ENCODE measurements at places on chromosomes 1 and 21. TPM values are rescaled to one million over a fixed set of nuclear protein-coding genes. Genes with fewer than 3 reads are reported as not detected.
A peak's percentile ranks its signal among the peaks of the same experiment; 100 is the strongest.

The NT5C1A gene
- total RNA-seq = not detected

The SLC25A33 gene
- total RNA-seq = 4.7 TPM

The IL6R gene
- total RNA-seq = 17.3 TPM

The ADGRL2 gene
- total RNA-seq = not detected

The CACHD1 gene
- total RNA-seq = 2.9 TPM

The TRNP1 gene
- 0.20 TPM for total RNA-seq

The PTPRU gene
- 0.38 TPM for total RNA-seq

The SLC44A3 gene
- total RNA-seq = not detected

The KCNN3 gene
- 0.25 TPM for total RNA-seq

The RGS8 gene
- not detected for total RNA-seq

The GORAB gene
- total RNA-seq = 9.5 TPM

- H3K27me3 ChIP-seq = peaks cover 31% of the 10 kb centered on the region
- peaks cover under 1% of the 10 kb centered on the region for H3K4me1 ChIP-seq
Measured at GRCh38 chr1:10860682-10861081, 64.2 kb upstream of the CASZ1 start.

GRCh38 chr1:234621657-234622335 is 11.8 kb upstream of the IRF2BP2 start:
- DNase-seq = no peak
- no peak overlapping the region for H3K27ac ChIP-seq
- H3K36me3 ChIP-seq = no peaks in the 10 kb centered on the region
- peaks cover 14% of the 10 kb centered on the region for H3K4me1 ChIP-seq
- H3K4me3 ChIP-seq = no peak overlapping the region

DNA sequence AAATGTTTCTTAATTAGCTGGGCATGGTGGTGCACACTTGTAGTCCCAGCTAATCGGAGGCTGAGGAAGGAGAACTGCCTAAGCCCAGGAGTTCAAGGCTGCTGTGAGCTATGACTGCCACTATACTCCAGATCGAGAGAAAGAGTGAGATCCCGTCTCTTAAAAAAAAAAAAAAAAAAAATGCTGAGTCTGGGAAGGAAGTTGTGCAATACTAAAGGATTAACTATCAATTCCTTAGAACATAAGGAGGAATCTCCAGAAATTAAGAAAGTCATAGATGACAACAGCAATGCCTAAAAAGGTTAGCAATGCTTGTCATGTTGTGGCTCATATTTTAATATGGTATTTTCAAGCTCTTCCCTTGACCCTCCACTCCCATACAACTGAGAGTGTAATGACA is 5.3 kb downstream of the LUZP1 start:
- H3K4me3 ChIP-seq = no peak overlapping the region
- peaks cover 22% of the 10 kb centered on the region for H3K4me1 ChIP-seq
- no peaks in the 10 kb centered on the region for H3K36me3 ChIP-seq
- no peak for DNase-seq

- H3K27ac ChIP-seq = no peak overlapping the region
- no peaks in the 10 kb centered on the region for H3K27me3 ChIP-seq
- no peaks in the 10 kb centered on the region for H3K36me3 ChIP-seq
- no peak for DNase-seq
- no peaks in the 10 kb centered on the region for H3K4me1 ChIP-seq
Measured at GRCh38 chr1:27589841-27590426, 14.0 kb downstream of the AHDC1 start.

- no peak overlapping the region for H3K27ac ChIP-seq
- no peaks in the 10 kb centered on the region for H3K27me3 ChIP-seq
- H3K4me1 ChIP-seq = peaks cover 4% of the 10 kb centered on the region
- H3K4me3 ChIP-seq = no peak overlapping the region
- DNase-seq = no peak
Measured at GRCh38 chr1:36097693-36098585, 9.2 kb downstream of the ADPRS start.

DNA sequence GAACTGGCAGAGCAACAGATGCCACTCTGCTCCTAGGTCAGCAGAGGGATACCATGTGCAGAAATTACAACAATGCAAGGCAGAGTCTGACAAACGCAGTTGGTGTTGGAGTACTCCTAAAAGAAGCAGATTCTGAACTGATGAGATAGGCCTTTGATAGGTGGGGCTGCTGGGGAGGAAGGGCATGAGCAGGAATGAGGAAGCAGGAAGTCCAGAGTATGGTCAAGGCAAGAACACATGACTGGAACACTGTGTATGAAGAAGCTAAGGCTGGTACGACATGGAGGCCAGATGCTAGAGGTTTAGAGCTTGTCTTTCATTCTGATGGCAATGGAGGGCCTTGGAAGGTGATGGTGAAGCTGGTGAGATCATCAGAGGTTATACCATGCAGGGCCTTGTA is 11.5 kb upstream of the THRAP3 start:
- H3K27ac ChIP-seq = no peak overlapping the region
- peaks cover 4% of the 10 kb centered on the region for H3K4me1 ChIP-seq
- no peaks in the 10 kb centered on the region for H3K27me3 ChIP-seq
- no peak for DNase-seq

GRCh38 chr1:201285846-201286245 is 2.5 kb downstream of the PKP1 start:
- peaks cover 28% of the 10 kb centered on the region for H3K27me3 ChIP-seq
- H3K27ac ChIP-seq = no peak overlapping the region
- H3K4me3 ChIP-seq = no peak overlapping the region
- no peak for DNase-seq
- peaks cover 8% of the 10 kb centered on the region for H3K4me1 ChIP-seq

- peaks cover 44% of the 10 kb centered on the region for H3K27me3 ChIP-seq
- no peaks in the 10 kb centered on the region for H3K4me1 ChIP-seq
- H3K36me3 ChIP-seq = no peaks in the 10 kb centered on the region
- no peak for DNase-seq
Measured at GRCh38 chr1:53737648-53738204, 1.2 kb downstream of the GLIS1 start.

GRCh38 chr1:168613038-168613451 is 36.6 kb downstream of the XCL1 start:
- no peaks in the 10 kb centered on the region for H3K4me1 ChIP-seq
- H3K4me3 ChIP-seq = no peak overlapping the region
- no peaks in the 10 kb centered on the region for H3K36me3 ChIP-seq
- H3K27me3 ChIP-seq = no peaks in the 10 kb centered on the region

- H3K4me3 ChIP-seq = no peak overlapping the region
- no peak for DNase-seq
- H3K4me1 ChIP-seq = peaks cover 20% of the 10 kb centered on the region
- no peaks in the 10 kb centered on the region for H3K27me3 ChIP-seq
- H3K36me3 ChIP-seq = peaks cover 73% of the 10 kb centered on the region
- no peak overlapping the region for H3K27ac ChIP-seq
Measured at GRCh38 chr1:19165501-19165900, 44.6 kb downstream of the UBR4 start.

GRCh38 chr1:219549215-219549614 is 63.7 kb downstream of the ZC3H11B start:
- no peaks in the 10 kb centered on the region for H3K27me3 ChIP-seq
- no peaks in the 10 kb centered on the region for H3K4me1 ChIP-seq
- H3K4me3 ChIP-seq = no peak overlapping the region
- H3K36me3 ChIP-seq = no peaks in the 10 kb centered on the region
- DNase-seq = no peak
- H3K27ac ChIP-seq = no peak overlapping the region

DNA sequence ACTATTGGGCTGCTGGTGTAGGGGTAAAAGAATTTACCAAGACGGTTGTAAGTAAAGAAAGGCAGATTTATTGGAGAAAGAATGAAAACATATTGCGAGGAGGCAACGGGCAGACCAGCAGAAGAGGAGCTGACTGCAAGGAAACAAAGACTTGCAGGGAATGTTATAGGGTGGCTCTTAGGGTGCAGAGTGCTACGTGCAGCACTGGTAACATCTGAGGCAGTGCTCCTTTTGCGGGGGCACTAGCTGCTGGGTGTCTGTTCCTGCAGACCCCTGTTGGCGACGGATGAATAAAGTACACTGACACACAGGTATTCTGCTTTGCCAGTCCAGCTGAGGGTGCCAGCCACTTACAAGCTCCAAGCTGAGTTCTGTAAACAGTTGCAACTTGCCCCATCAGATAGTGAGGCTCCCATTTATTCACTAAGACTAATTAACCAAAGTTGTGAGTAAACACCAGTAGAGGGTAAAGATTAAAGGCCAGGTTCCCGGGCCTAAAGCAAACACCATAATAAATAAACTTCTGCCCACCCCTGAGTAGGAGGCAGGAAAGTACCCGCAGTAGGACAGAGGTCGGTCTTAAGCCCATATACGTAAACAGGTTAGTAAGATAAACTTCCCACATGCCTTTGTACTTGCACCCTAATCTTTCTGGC is 140.2 kb upstream of the KCNK1 start:
- peaks cover 17% of the 10 kb centered on the region for H3K27me3 ChIP-seq
- no peaks in the 10 kb centered on the region for H3K4me1 ChIP-seq
- no peak for DNase-seq
- no peak overlapping the region for H3K27ac ChIP-seq
- no peak overlapping the region for H3K4me3 ChIP-seq

GRCh38 chr21:29295066-29295650 is 3.6 kb upstream of the BACH1 start:
- H3K36me3 ChIP-seq = peaks cover 4% of the 10 kb centered on the region
- no peaks in the 10 kb centered on the region for H3K27me3 ChIP-seq
- peak overlapping the region; percentile 8 for H3K4me3 ChIP-seq
- DNase-seq = peak; percentile 75

DNA sequence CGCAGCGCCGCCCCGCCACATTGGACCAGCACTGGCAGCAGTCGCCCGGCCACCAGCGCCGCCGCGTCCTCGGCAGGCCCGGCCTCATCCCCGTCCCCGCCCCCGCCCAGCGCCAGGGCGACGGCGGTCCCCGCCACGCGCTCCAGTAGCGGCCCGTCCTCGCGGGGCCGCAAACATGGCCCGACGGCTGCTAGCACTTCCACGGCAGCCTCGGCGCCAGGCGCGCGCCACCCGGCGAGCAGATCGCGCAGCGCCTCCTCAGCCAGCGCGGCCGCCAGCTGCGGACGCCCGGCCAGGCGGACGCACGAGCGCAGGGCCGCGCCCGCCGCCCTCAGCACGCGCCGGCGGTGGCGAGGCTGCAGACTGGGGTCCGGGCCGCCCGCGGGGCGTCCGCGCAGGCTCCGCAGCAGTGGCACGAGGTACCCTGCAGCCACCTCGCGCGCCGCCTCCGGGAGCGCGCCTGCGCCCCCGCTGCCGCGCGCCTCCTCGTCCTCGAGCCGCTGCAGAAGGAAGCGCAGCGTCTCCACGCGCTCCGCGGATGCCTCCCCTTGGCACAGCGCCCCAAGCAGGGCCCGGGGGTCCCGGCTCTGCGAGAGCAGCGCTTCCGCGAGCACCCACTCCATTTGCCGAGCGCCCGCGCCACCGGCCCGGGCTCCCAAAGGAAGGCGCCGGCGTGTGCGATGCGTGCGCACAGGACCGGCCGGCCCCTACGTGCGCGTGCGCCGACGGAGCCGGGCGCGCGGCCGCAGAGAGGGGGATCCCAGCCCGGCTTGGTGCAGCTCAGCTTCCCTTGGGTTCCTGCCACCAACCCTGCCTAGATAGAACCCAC is at the start of gene TARBP1:
Gene TARBP1, minus strand, starts transcription at position 699 of the 829 bp plus-strand sequence. Its CDS starts 76 bp downstream, at position 623.
- DNase-seq = peak; percentile 77
- peak within 1 kb of the TSS; percentile 46 for H3K27ac ChIP-seq
- peak within 1 kb of the TSS; percentile 79 for H3K4me3 ChIP-seq
- H3K4me1 ChIP-seq = peaks cover 49% of the 10 kb centered on the region

DNA sequence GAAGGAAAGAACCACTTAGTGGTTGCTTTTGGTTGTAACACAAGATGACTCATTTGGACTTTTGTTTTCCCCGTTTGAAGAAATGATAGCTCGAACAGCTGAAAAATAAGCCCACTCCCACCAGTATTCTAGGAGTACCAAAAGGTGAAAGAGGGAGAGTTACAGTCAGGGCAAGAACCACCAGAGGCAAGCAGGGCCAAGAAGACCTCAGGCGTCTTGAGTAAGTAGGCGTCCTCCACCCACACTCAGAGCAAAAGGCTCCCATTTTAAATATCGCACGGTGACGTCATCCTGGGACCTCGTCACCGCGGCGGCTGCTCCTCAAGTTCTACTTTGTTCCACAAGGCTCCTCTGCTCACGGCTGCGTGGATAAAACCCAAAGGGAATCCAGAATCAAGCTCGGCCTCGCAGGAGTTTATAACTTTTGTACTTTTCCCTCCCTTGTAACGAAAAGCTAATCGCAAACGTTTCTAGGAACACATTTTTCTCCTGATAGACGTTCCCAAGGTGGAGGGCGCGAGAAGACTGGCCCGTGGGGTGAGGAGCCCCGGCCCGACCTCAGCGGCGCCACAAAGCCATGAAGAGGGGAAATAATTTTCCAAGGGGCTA is 1.2 kb downstream of the BTG3 start:
- peaks cover 31% of the 10 kb centered on the region for H3K4me1 ChIP-seq
- H3K36me3 ChIP-seq = peaks cover 35% of the 10 kb centered on the region
- DNase-seq = peak; percentile 88
- H3K27ac ChIP-seq = peak overlapping the region; percentile 91

DNA sequence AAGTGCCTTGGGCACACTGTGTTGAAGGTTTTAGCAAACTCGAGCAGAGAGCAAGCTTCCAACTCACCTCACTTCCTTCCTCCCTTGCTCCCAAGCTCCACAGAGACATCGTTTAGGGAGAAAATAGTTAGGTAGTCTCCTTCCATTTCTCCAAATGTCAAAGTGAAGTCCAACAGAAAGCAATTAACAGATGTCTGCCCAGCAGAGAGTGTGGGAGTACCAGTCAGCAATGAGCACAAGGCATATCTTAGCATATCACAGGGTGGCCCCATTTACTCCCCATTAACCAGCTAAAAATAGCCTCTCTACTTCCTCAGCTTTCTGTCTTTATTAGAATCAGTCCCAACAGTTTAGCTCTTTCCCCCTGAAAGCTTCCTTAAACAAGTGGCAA is 334.2 kb upstream of the CAMK1G start:
- H3K27me3 ChIP-seq = peaks cover 1% of the 10 kb centered on the region
- H3K36me3 ChIP-seq = no peaks in the 10 kb centered on the region
- no peaks in the 10 kb centered on the region for H3K4me1 ChIP-seq
- no peak for DNase-seq
- H3K27ac ChIP-seq = no peak overlapping the region

DNA sequence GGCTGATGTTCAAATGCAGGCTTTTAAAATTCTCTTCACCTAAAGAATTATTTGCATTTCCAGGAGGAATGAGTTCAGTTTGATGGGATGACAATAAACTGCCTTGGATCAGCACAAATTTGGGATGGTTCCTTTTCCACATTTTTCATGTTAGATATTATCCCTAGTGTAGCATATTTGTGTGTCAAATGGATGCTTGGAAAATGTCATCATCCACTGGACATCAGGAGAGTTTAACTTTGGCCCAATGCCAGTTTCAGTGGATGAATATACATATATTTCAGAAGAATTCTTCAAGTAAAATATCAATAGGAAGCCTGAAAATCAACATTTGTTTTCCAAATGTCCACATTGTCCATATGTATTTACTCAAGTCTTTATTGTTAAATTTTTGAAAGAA is 116.5 kb upstream of the COL24A1 start:
- no peak for DNase-seq
- no peak overlapping the region for H3K27ac ChIP-seq
- H3K36me3 ChIP-seq = no peaks in the 10 kb centered on the region

DNA sequence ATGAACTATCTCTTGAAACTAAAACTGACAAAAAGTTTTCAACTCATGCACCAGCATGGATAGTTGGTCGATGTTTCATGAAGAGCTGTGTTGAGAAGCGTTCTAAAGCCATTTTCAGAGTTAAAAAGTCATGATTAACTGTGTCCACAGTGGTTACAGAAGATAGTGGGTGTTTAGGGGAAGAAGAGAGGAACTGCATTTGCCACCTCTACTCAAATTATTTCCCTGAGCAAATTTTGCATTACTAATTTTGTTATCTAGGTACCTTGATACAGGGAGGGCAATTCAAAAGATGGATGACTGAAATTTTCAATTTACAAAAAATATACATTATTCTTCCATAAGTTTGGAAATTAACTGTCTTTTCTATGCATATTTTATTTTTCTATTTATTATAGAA is 15.5 kb downstream of the SAMSN1 start:
- peak overlapping the region; percentile 10 for H3K4me3 ChIP-seq
- H3K27ac ChIP-seq = peak overlapping the region; percentile 65
- H3K36me3 ChIP-seq = peaks cover 19% of the 10 kb centered on the region

Data from activated naive CD4-positive, alpha-beta T cell treated with anti-CD3 and anti-CD28 coated beads for 36 hours (primary cell).